ENCODE measurements at places on chromosomes 11 and 22. TPM values are rescaled to one million over a fixed set of nuclear protein-coding genes. Genes with fewer than 3 reads are reported as not detected.

SRRD gene
- total RNA-seq, result 20.1 TPM

ANO5 gene
- 5.4 TPM for total RNA-seq

MRGPRX3 gene
- not detected for total RNA-seq

GAS2 gene
- 11.7 TPM for total RNA-seq

CRYBB2 gene
- total RNA-seq, result not detected

DCHS1 gene
- 91.5 TPM for total RNA-seq

OR8B12 gene
- total RNA-seq, result not detected

CRYBA4 gene
- not detected for total RNA-seq

OR8G5 gene
- total RNA-seq, result not detected

CLP1 gene
- total RNA-seq, result 17.1 TPM

PRSS23 gene
- total RNA-seq, result 20.2 TPM

MYO7A gene
- 11.6 TPM for total RNA-seq

PTGDR2 gene
- total RNA-seq, result 0.32 TPM

IGSF22 gene
- total RNA-seq, result 1.1 TPM

RIMBP3C gene
- total RNA-seq, result 0.22 TPM

TMEM134 gene
- total RNA-seq, result 41.9 TPM

PRG2 gene
- total RNA-seq, result not detected

BATF2 gene
- not detected for total RNA-seq

MTA2 gene
- total RNA-seq, result 172 TPM

RAB36 gene
- total RNA-seq, result 2.0 TPM

FAM180B gene
- not detected for total RNA-seq

IL17REL gene
- total RNA-seq, result not detected

MTFP1 gene
- total RNA-seq, result 5.8 TPM

TSGA10IP gene
- total RNA-seq, result not detected

BARX2 gene
- not detected for total RNA-seq

TSPAN18 gene
- 80.4 TPM for total RNA-seq

BCO2 gene
- 2.6 TPM for total RNA-seq

SEPTIN5 gene
- 96.0 TPM for total RNA-seq

CELF1 gene
- total RNA-seq, result 261 TPM

OR5A1 gene
- not detected for total RNA-seq

RIC3 gene
- 34.4 TPM for total RNA-seq

C11orf42 gene
- total RNA-seq, result not detected

TCN2 gene
- total RNA-seq, result 4.1 TPM

SMC1B gene
- not detected for total RNA-seq

ADM2 gene
- total RNA-seq, result 37.6 TPM

ACER3 gene
- total RNA-seq, result 25.7 TPM

HBG1 gene
- total RNA-seq, result not detected

UPK3A gene
- not detected for total RNA-seq

SEZ6L gene
- total RNA-seq, result 109 TPM

EFCAB6 gene
- 0.96 TPM for total RNA-seq

CELSR1 gene
- 0.27 TPM for total RNA-seq

KCNJ5 gene
- 0.34 TPM for total RNA-seq

MPEG1 gene
- not detected for total RNA-seq

TMEM225 gene
- not detected for total RNA-seq

TRIM66 gene
- 59.5 TPM for total RNA-seq

PHF21B gene
- total RNA-seq, result 113 TPM

LRFN4 gene
- total RNA-seq, result 67.1 TPM

ARHGAP8 gene
- total RNA-seq, result 0.59 TPM
